ENCODE measurements at places on chromosomes 16 and 17. TPM values are rescaled to one million over a fixed set of nuclear protein-coding genes. Genes with fewer than 3 reads are reported as not detected.
A peak's percentile ranks its signal among the peaks of the same experiment; 100 is the strongest.

Gene YBX2
- total RNA-seq = 6.5 TPM

Gene VAT1L
- not detected for total RNA-seq

Gene HES7
- not detected for total RNA-seq

Gene SPIRE2
- total RNA-seq = 5.0 TPM

DNA sequence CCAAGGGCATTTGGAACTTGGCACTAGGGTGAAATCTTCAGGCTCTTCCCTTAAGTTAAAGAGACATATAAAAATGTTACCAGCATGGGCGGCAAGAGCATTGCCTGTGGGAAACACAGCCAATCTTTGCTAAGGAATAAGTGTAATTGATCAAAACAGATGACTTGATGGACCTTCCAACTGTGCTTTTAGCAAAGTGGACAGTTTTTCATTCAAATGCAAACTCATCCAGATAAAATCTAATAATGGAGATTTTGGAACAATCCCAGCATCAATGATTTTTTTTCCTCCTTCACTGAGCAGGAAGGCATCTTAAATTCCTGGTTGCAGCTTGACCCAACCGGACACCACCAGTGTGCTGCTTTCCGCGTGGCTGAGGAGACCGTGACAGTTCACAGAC is 42.9 kb upstream of the BHLHA9 start:
- DNase-seq = no peak

DNA sequence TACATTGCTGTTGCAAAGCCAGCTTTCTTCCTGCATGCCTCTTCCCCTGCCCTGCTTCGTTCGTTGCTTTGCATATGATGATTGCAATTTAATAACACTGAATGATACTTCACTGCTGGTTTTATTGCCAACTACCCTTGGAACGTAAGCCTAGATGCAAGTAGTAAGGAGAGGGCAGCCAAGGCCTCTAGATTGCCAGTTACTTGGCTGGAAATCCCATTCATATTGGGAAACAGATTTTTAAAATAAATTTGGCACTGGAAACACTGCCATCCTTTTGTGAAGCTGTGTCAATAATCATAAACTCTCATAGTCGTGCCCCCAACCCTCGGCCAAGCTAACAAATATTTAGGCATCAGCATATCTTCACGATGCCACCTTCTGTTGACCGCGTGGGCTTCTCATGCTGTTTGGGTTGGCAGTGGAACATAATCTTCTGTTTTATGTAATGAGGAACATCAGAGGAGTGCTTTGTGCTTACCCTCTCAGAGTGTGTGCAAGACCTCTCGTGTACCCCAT is 86.5 kb downstream of the MAP2K6 start:
- peak; percentile 86 for DNase-seq

- no peak for DNase-seq
Observed at GRCh38 chr17:45229681-45230409, 8.2 kb downstream of the FMNL1 start.

- DNase-seq = peak; percentile 85
Observed at GRCh38 chr16:46573008-46573833, 48.0 kb downstream of the SHCBP1 start.

- DNase-seq = no peak
Observed at GRCh38 chr17:69773081-69773480, 301.9 kb upstream of the KCNJ16 start.

DNA sequence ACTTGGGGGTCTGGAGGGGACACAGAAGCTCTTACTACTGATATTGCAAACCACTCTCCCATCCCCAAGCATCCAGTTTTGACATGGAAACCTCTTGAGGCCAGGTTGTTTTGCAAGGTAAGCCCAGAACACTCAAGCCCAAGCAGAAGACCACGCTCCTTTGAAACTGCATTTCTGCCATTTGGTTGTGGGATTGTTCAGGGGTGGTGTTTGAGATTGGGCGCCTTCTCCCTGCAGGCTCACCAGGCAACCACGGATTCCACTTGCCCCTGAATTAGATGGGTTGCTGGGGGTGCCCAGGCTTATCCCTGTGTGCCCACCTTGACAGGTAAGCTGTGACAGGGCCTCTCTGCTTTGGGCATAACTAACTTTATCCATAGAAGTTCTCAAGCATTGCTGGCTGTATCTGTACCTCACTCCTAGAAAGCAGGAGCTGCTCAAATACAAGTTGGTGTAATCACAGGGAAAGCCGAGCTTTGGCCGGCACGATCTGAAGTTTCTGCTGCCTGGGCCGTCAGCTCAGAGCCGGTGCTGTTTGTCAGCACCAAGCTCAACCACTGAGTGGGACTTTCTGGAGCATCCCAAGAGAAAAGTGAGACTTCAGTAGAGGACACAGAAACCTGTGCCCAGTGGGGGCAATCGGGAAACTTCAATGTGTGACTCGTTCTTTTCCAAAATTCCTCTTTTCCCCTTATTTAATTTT is 93.6 kb downstream of the CYLD start:
- DNase-seq = no peak

DNA sequence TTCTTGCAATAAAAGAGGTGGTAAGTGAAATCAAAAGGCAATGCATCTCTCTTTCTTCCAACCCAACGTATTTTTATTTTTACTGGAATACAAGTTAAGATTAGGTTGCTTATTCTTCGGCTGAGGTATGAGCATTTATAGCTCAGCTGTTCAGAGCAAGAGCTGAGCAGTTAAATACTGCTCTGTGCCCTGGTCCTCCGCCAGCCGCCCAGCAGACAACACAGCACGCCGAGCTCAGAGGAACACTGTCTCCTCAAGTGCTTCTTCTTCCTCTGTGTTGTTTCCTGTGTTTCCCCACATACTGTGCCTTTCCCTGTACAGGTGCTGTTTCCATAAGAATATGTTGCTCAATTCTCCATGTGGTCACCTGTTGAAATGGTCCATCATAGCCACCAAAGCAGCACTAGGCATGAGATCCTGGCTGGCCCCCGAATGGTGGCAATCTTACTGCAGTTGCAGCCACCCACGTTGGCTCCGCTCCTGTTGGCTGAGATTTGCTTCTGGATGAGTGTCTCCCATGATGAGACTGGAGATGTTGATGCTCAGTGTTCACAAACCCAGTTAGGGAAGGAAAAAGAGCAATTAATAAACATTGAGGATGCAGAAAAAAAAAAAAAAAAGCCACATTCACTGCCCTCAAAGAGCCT is 515.3 kb downstream of the GRIN2A start:
- no peak for DNase-seq

- peak; percentile 93 for DNase-seq
Observed at GRCh38 chr16:75305364-75306098, 54.1 kb upstream of the BCAR1 start.

DNA sequence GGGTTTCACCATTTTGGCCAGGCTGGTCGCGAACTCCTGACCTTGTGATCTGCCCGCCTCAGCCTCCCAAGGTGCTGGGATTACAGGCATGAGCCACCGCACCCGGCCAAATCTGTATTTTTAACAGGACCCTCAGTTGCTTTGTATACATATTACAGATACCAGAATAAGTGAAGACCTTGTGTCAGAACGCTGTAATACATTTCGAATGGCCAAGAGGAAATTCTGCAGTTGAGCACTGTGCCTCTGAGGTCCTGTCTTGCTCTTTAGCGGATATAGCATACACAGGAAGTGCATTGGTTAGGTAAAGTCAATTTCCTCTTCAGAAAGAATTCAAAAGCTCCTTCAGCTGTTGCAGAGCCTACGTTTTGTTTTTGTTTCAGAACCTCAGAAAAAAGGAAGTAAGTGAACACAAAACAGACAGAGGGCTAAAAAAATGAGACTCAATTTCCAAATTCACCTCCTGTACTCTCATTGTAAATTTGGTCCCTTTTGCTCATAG is 15.7 kb downstream of the CRLF3 start:
- DNase-seq = no peak

DNA sequence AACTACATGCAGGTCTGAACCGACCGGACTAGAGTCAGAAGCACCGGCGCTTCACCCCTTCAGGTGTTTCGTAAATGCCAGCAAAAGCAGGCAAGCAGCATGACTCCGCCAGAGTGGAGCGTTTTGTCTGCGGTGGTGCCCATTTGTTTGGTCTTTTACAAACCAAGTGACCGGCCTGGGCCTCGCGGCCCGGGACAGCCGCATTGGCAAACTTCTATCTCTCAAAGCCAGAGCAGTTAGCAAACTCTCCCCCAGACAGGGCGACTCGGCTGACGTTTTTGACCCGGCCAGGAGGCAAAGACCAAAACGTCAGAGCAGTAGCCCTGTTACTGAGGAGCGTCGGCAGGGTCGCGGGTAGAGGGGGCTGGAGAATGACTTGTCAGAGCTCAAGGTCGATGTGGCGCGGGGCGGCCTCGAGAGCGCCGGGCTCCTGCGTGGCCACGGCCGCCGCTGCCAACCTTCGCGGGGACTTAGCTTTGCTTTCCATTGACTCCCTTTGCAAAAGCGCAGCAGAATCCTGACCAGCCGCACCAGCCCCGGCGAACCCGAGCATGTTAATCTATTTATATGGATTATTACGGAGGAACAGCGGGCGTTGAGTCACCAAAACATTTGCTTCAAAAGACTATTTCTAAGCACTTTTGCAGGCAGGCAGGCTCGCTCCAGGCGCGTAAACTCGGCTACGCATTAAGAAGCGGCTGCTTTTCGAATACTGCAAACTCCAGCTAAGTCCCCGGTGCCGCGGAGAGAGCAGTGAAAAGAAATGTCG is 763 bp upstream of the SOX9 start:
- DNase-seq = peak; percentile 71

DNA sequence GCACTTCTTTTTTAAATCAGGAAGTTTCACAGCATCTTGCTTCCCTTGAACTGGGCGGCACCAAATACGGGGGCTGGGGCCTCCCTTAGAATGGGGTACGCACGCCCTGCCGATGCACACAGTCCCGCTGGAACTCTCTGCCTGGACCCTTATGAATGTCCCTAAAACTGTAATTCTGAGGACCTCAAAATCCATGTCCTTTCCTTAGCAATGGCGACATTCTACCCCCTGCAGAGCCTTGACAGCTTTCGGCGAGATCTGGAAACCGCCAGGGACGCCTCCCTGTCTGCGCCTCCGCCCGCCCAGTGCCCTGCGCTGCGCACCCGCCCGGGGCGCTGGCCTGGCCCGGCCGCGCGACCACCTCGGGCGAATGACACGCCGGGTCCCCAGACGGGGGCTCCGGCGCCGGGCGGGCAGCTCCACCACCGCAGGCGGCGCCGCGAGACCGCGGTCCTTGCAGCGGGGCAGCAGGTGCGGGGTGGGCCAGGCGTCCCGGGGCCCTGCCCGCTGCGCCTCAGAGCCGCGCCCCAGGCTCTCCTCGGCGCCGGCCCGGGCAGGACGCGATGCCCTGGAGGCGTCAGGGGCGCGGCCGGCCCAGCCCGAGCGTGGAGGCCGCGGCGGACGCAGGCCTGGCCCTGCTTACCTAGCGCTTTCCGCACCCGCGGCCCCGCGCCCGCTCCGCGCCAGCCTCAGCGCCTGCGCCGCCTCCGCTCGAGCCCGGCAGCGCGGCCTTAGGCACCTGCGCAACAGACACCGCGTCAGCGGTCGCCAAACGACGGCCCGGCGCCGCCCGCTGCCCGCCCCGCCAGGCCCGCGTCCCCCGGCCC is 548 bp downstream of the HAGH start:
- DNase-seq = peak; percentile 14

DNA sequence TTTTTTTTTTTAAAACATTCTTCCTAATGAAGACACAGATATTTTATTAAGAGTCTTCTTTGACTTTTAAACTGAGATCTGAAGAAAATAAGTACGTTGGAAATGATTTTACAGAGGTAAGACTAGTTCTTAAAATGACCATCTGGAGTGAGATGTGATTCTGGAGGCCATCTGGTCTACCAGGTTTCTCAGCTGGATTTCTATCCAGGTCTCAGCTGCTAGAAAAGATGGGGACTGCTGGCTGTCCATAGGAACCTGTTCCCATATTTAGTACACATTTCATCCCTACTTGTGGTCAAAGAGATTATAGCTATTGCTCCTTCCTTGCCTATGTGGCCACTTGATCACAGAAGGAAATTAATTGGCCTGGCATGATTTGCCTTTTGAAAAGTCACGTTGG is 12.2 kb downstream of the PMFBP1 start:
- no peak for DNase-seq

DNA sequence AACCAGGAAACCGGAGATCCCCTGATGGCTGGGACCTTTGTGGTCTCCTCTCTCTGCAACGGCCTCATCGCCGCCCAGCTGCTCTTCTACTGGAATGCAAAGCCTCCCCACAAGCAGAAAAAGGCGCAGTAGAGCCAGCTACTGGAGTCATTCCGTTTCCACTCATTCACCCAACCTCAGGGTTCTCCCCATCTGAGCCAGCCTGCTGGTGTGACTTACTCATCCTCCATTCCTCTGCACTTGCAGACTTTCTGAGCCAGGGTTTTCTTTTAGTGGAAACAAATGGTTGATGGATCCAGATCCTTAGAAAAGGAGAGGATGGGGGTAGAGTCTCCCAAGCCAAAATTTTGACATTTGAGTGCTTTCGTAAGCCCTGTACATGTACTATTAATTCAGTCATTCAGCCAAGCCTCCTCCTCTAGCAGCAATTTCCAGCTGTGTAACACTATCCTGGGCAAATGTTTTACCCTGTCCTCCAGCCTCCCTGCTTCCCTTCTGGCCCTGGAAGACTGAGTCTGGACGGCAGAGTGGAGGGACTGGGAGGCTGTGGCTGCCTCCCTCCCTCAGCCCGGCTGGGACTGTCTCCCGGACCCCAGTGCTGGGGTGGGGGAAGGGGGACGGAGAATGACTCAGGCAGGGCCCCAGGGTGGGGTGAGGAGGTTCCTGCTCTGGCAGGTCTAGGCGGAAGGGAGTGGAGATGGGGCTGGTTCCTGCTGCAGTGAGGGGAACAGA is 2.3 kb downstream of the SOX15 start:
- peak; percentile 67 for DNase-seq

GRCh38 chr17:50771991-50772785 is 4.9 kb upstream of the ANKRD40CL start:
- no peak for DNase-seq
